ENCODE measurements at places on chromosomes 6 and 20. TPM values are rescaled to one million over a fixed set of nuclear protein-coding genes. Genes with fewer than 3 reads are reported as not detected.

SOBP gene
- 11.1 TPM for total RNA-seq

CASS4 gene
- 3.0 TPM for total RNA-seq

GRCh38 chr20:63963784-63964301, 5.9 kb downstream of the ZNF512B start:
- H3K36me3 ChIP-seq: peaks cover 33% of the 10 kb centered on the region
- no peak overlapping the region for H3K27ac ChIP-seq
- no peak overlapping the region for H3K4me3 ChIP-seq
- DNase-seq: no peak

LINC00237 gene
- total RNA-seq: not detected

GRCh38 chr6:42624601-42625000, 60.8 kb downstream of the UBR2 start:
- H3K4me3 ChIP-seq: no peak overlapping the region
- DNase-seq: no peak
- no peaks in the 10 kb centered on the region for H3K4me1 ChIP-seq
- H3K27me3 ChIP-seq: no peaks in the 10 kb centered on the region
- no peak overlapping the region for H3K27ac ChIP-seq
- peaks cover 9% of the 10 kb centered on the region for H3K36me3 ChIP-seq

DNA sequence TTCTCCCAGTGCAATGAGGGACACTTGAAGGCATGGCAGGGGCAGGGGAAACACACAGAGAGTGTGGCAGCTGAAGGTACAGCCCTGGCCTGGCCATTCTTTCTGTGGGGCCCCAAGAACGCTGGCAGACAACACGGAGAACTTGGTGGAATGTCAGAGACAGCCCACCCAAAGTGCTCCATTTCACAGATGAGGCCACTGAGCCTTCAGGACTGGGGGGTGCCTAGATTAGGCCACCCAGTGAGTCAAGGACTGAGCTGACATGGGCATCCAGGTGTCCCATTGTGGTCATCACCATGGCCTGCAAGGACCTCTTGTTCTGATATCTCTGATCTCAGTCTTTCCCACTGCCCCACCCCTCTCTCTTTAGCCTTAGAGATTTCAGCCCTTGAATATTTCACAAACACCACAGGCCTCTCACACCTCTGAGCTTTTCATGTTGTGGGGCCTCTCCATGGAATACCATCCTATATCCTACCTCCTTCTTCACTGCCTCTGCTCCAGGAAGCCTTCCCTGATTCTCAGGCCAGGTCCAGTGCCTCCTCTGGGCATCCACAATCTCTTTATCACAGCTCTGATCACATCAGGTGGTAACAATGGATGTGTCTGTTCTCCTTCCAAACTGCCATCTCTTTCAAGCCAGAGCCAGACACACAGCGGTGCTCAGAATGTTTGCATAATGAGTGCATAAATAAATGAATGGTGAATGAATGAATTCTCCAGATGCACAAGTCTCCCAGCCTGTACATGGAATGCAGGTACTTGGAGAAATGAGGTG, 2.0 kb upstream of the RSPO4 start:
- no peaks in the 10 kb centered on the region for H3K27me3 ChIP-seq
- H3K4me3 ChIP-seq: no peak overlapping the region
- H3K36me3 ChIP-seq: no peaks in the 10 kb centered on the region
- no peak overlapping the region for H3K27ac ChIP-seq
- no peaks in the 10 kb centered on the region for H3K4me1 ChIP-seq

DNA sequence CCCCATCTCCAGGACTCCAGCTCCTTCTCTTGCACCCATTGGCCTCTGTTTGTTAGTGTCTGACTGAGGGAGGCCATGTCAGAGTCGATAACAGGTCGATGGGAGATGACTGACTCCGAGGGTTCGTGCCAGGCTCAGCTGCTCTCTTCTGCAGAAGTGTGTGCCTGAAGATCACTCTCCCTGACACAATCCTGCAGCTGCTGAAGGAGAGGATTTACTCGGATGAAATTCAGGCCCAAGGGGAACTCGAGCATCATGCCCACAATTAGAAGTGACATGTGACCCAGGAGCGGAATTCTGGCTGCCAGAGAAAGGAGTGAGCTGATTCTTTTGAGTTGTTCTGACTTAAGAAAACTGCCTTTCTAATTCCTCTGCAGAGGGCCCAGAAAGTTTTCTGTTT, 318.2 kb downstream of the MAFB start:
- H3K4me1 ChIP-seq: no peaks in the 10 kb centered on the region
- H3K27ac ChIP-seq: no peak overlapping the region
- H3K27me3 ChIP-seq: no peaks in the 10 kb centered on the region
- H3K36me3 ChIP-seq: no peaks in the 10 kb centered on the region
- no peak overlapping the region for H3K4me3 ChIP-seq

CPXM1 gene
- not detected for total RNA-seq

DNA sequence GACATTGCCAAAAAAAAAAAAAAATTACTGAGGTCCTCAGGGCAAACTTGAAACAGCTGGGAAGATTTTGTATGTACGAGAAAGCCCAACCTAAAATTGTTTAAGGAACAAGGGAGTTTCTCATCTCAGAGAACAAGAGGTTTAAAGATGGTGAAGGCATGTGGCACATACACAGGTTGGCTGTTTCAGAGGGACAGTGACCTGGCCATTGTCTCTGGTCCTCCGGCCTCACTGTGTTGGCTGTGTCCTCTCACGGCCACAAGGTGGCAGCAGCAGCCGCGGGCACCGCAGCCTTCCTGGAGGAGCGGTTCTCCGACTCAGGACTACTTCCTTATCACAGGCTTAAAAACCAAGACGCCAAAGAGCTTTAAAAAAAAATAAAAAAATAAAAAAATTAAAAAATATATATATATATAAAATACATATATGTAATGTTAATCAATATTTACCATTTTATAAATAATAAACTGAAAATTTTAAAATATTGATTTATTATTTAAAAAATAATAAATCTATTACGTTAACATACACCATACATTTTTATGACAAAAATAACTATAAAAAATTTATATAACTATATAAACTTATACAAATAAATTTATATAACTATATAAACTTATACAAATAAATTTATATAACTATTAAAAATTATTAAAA, 52.8 kb downstream of the GTF2H5 start:
- no peaks in the 10 kb centered on the region for H3K27me3 ChIP-seq
- H3K27ac ChIP-seq: no peak overlapping the region
- no peaks in the 10 kb centered on the region for H3K36me3 ChIP-seq
- no peak overlapping the region for H3K4me3 ChIP-seq
- H3K4me1 ChIP-seq: no peaks in the 10 kb centered on the region
- no peak for DNase-seq

DNA sequence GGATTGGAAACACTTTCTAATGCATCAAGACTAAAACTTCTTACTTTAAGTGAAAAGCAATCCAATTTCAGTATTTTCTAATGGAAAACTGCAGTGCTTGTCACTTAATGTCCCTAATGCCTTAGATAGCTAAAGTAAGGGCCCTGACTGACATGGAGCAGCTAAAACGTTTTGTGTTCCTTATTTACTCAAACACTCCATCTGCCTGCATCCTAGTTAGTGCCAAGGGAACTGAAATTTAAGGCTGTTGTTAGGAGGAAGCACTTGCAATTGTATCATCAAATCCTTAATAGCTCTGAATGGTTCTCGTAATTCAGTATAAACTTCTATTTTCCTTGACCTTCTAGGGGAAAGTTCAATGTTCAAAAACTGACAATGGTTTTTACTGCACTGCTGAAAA, 127.4 kb downstream of the GJA10 start:
- DNase-seq: no peak
- H3K4me3 ChIP-seq: no peak overlapping the region

GRCh38 chr6:111664565-111665030, 58.9 kb upstream of the TRAF3IP2 start:
- peak overlapping the region; percentile 51 for H3K4me3 ChIP-seq
- H3K36me3 ChIP-seq: no peaks in the 10 kb centered on the region
- H3K27me3 ChIP-seq: no peaks in the 10 kb centered on the region
- H3K27ac ChIP-seq: peak overlapping the region; percentile 77

RSPH4A gene
- total RNA-seq: 0.78 TPM

GRCh38 chr6:36571122-36572043, 22.8 kb upstream of the SRSF3 start:
- H3K4me3 ChIP-seq: no peak overlapping the region
- H3K27me3 ChIP-seq: no peaks in the 10 kb centered on the region
- no peaks in the 10 kb centered on the region for H3K36me3 ChIP-seq
- H3K27ac ChIP-seq: no peak overlapping the region

DNA sequence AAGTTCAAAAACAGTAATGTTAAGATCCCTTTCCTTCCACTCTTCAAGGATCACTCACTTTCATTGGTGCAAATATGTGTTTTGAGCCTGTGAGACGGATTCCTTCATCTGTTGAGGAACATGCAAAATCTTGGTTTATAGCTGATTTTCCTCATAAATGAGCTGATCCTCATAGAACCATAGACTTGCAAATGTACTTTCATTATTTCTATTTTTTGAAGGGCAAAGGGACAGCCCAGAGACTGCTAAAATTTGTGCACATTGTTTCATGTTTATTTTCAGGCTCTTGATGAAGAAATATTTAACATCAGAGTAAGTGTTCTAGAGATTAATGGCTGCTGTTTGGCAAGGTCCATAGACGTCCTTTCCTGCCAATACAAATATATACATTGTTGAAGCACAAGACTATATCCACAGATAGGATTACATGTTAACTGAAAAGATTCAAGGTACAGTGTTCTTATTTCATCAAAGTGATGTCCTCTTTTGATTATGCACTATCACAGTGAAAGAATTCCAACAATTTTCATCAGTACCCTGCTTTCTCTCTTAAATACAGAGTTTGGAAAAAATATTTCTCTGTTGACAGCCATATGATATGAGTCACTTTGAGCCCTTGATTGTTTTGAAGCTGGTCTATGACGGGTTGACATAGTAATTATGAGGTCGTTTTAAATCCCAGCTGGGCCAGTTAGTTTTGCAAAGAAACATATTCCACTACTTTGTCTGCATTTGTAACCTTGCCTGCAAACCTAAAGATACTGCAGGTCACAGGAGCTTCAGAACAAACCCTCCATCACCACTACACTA, 95.7 kb downstream of the FILIP1 start:
- peaks cover 64% of the 10 kb centered on the region for H3K4me1 ChIP-seq
- no peaks in the 10 kb centered on the region for H3K36me3 ChIP-seq
- DNase-seq: no peak
- H3K27me3 ChIP-seq: no peaks in the 10 kb centered on the region
- peak overlapping the region; percentile 11 for H3K27ac ChIP-seq
- no peak overlapping the region for H3K4me3 ChIP-seq

DNA sequence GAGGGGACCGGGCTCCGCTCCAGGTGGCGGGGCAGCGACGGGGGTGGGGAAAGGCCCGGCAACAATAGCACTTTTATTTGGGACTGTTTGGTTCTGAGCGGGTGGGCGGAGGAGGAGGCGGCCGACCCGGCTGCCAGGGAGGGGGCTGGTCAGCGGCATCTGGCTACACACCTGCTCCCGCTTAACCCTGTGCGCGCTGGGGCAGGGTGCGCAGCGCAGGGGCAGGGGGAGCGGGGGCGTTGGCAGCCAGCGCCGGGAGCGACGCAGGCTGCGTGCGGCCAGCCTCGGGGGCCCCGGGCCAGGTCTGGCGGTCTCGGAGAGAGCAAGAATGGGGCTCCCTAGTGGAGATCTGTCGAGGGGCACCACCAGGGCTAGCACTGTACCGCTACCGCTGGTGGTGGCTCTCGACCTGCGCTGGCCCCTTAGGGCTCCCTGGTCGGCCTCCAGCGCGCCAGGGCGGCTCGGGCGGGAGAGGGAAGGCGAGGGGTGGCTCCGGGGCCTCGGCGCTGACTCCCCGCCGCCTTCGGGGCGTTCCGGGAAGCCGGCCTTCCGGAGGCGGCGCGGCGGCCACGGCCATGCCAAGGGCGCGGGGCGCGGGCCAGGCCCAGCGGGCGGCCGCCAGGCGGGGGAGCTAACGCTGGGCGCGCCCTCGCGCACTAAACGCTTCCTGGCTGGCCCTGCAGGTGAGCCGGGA, 92.4 kb downstream of the NCR2 start:
- no peaks in the 10 kb centered on the region for H3K27me3 ChIP-seq
- no peak for DNase-seq
- H3K36me3 ChIP-seq: no peaks in the 10 kb centered on the region

DNA sequence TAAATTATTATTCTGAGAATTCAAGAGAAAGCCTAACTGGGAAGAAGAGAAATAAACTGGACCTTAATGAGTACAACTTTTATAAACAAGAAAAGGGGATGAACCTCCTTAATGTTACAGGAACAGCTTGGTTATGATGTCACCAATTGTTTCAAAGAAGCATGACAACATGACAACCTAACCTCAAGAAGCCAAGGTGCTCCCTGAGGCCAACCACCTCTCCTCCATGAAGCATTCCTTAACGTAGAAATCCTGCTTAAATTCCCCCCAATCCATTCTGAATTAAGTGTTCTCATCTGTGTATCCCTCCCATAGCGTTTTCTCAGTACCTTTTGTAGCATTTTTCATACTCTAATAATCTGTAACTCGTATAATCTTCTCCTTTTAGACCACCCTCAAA, 1.7 kb downstream of the HBS1L start:
- peaks cover 6% of the 10 kb centered on the region for H3K36me3 ChIP-seq
- H3K27me3 ChIP-seq: no peaks in the 10 kb centered on the region
- DNase-seq: no peak
- peaks cover 24% of the 10 kb centered on the region for H3K4me1 ChIP-seq
- no peak overlapping the region for H3K27ac ChIP-seq

DNA sequence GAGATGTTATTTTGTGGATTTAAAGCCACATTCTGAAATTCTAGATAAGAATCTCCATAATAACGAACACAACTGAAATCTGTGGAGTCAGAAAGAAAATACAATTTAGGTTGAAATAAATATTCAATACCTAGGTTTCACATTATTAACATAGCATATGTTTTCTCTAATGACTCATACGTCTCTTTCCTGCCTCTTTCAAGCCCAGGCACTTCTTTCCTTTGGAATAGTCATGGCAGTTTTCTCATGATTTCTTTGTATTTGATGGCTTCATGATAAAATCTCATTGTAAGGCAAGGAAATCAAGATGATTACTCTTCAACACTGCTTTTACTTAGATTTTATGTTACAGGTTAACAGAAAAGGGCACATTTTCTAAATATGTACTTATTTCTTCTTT, 803.7 kb downstream of the PHF3 start:
- no peaks in the 10 kb centered on the region for H3K4me1 ChIP-seq
- no peak overlapping the region for H3K27ac ChIP-seq
- no peak overlapping the region for H3K4me3 ChIP-seq
- H3K36me3 ChIP-seq: no peaks in the 10 kb centered on the region

MCCD1 gene
- not detected for total RNA-seq

TMEM74B gene
- total RNA-seq: not detected

DNA sequence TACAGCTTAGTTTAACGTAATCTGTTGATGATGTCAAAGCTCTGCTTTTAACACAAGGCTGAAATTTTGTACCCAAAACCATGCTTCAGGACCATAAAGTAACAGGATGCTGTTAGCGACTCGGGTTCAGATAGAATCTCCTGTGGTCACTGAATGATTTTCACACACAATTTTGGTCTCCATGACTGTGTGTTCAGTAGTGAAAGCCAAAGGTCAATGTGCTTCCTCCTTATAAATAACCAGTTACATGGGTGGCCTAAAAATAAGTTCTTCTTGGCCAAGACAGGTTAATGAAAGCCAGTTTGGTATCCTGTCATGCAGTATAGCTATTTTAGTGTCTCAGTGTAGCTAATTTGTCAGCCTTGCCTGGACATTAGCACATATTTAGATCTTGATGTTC, 19.1 kb upstream of the LOC128125822 start:
- DNase-seq: no peak
- no peaks in the 10 kb centered on the region for H3K36me3 ChIP-seq
- H3K27me3 ChIP-seq: no peaks in the 10 kb centered on the region
- H3K4me3 ChIP-seq: no peak overlapping the region

- no peaks in the 10 kb centered on the region for H3K36me3 ChIP-seq
- H3K27me3 ChIP-seq: no peaks in the 10 kb centered on the region
- DNase-seq: no peak
- H3K4me3 ChIP-seq: no peak overlapping the region
- H3K4me1 ChIP-seq: no peaks in the 10 kb centered on the region
Observed at GRCh38 chr6:114445846-114446245, 103.0 kb upstream of the HS3ST5 start.
